ENCODE measurements at places on chromosomes 7 and 10. TPM values are rescaled to one million over a fixed set of nuclear protein-coding genes. Genes with fewer than 3 reads are reported as not detected.

The ZNF487 gene
- 30.8 TPM for total RNA-seq

The RAB11FIP2 gene
- total RNA-seq, result 30.1 TPM

The PDZD7 gene
- 1.2 TPM for total RNA-seq

The TCAF2 gene
- total RNA-seq, result 8.0 TPM

The HYAL4 gene
- not detected for total RNA-seq

The HOXA1 gene
- total RNA-seq, result 0.64 TPM

The NKX1-2 gene
- total RNA-seq, result not detected

- DNase-seq, result no peak
Observed at GRCh38 chr7:17357952-17358351, 59.5 kb downstream of the AHR start.

DNA sequence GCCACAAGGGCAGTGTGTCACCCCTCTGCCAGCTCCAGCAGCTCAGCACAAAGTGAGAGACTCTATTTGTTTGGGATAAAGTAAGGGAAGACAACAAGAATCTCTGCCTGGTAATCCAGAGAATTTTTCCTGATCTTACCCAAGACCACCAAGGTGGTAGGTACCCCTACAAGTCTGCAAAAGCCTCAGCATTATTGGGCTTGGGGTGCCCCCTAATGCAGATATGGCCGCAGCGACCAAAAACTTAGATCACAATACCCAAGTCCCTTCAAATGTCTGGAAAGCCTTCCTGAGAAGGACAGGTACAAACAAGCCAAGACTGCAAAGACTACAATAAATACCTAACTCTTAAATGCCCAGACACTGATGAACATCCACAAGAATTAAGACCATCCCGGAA lies 22.4 kb upstream of the CUL1 start:
- no peak for DNase-seq

DNA sequence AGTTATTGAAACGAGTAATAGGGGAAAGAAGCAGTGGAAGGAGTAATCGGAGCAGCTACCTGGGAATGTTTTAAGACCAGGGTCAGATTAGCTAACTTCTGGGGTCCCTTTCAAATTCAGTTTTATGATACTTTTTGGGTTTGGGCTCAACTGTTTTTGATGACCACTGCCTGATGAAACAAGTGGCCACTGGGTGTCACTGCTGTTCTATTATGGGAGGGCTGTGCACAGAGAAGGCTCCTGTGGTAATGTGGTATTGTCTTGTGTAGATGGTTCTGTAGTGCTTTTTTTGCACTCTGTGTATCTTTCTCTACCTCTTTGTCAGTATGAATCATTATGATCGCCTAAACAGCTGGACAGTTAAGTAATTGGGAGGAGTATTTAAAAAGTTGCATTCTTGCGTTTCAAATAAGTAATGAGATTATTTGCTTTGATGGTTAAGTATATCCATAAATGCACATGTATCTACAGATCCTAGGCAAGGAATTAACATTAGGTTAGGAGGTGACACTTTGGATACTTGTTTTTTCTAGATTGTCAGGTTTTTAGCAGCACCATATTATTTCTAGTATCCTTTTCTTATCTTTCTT lies 128.4 kb downstream of the ABCA13 start:
- peak; percentile 28 for DNase-seq

- no peak for DNase-seq
Observed at GRCh38 chr10:80878330-80878729, 340.6 kb downstream of the SH2D4B start.

- no peak for DNase-seq
Observed at GRCh38 chr10:130169136-130169859, 33.1 kb downstream of the GLRX3 start.

GRCh38 chr7:90396420-90396819 lies 6.8 kb upstream of the CLDN12 start:
- DNase-seq, result no peak

- no peak for DNase-seq
Observed at GRCh38 chr7:158072991-158073730, 514.5 kb downstream of the PTPRN2 start.

DNA sequence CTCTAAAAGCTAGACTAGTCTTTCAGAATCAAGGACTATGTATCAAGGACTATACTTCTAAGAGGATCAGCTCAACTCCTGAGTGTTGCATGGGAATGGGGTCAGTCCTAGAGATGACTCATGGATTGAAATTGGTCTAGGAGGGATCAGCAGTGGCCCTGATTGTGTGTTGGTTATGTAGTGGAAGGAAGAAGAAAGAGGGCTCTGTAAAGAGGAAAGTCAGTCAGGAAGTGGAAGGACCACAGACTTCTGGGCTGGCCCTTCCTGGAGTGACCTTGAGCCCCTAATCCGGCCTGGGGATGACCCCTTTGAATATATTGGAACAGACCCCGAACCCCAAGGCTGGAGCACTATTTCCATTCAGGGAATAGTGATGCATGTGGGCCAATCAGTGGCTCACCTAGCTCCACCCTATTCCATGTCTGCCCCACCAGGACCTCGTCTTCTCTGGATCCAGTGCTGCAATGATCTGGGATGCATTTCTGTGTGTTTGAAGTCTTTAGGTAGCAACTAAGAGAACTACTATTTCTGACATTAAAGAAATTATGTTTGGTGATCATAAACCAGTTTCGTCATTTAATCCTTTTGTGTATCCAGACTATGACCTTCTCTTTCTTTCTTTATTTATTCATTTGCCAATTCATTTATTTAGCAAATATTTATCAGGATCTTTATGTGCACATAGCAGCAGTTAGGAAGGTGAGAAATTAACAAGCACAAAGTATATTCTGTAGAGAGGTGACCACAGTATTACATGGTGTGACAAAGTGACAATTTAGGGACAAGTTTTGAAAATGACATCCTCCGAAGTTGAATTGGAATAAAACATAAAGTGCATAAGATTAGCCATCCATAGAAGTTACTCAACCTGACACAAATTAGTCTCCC lies 48.6 kb upstream of the KIF5B start:
- no peak for DNase-seq

DNA sequence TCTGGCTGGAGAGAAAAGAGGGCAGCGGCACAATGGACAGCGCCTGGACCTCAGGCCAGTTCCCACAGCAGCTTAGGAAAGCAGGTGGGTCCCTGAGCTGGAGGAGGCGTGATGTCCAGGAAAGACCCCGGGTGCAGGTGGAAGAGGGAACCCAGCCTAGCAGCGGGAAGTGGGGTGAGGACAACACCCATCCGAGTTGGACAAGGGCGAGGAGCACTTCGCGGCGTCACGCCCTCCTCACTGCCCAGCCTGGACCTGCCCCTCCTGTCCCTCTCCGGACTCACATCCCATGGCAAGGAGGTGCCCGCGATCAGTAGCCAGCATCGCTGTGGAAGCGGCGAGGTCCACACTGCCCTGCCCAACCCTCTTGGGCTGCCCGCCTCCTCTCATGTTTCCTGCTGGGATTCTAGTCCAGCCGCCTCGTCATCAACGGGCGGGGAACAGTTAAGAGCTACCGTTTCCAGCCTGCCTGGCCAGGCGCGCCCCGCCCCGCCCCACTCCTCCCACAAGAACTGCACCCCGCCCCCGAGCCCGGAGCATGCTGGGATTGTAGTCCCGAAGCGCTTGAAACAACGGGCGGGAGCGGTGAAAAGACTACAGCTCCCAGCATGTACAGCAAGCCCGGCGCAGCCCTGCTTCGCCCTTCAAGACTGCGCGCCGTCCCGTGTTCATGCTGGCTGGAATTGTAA lies 930.6 kb upstream of the ZNF722 start:
- DNase-seq, result no peak

DNA sequence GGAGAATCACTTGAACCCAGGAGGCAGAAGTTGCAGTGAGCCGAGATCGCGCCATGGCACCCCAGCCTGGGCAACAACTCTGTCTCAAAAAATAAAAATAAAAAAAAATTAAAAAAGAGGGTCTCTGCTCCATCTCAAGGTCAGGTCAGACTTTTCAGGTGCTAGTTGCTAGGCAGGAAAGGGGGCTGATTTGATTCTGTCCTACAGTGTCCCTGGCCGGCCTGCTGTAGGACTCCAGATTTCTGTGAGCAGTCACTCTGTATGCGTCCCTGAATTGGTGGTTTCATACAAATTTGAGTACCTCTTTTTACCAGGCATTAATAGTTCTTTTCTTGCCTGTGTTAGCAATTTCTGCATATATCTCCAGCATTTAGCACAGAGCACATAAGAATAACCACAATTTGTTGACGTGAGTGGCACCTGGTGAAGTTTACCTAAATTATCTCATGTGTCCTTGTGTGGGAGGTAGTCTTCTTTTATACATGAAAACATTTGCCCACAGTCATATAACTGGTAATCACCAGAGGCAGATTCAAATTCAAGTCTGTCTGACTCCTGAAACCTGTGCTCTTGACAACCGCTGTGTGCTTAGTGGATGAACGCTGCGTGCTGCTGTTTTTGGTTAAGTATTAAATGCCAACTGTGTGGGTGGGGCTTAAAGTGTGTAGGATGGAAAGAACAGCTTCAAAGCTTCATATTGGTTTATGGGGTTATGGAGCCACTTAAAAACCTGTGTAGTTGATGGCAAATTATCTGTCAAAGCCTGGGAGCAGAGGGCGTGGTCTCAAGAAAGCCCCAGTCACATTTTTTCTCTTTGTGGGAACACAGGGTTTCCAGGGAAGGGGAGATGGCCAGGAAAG lies 3.2 kb upstream of the ZNF775 start:
- peak; percentile 60 for DNase-seq

- DNase-seq, result no peak
Observed at GRCh38 chr10:794382-794956, 105.0 kb upstream of the DIP2C start.

GRCh38 chr7:45888185-45888992 lies at the start of gene IGFBP1:
Gene IGFBP1, plus strand, starts transcription at chr7:45888488. Its CDS starts 165 bp downstream, at chr7:45888653.
- no peak for DNase-seq
